ENCODE measurements at places on chromosomes 12 and 14.

GRCh38 chr12:122190842-122191668 is 8.1 kb downstream of the LRRC43 start:
- peak; percentile 31 for DNase-seq

DNA sequence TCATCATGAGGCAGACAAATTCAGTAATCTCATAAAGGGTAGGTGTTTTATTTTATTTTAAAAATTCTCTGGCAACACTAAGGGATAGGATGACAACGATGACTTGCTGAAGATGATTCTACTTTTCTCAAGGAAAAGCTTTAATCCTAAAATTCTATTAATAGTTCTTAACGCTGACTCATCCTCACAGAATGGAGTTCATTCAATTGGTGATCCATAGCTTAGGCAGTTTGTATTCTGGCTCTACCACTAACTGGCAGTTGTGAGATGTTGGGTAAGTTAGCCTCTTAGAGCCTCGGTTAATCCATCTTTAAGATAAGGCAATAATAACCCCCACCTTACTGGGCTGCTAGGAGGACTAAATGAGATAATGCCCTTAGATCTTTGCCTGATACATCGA is 116.3 kb downstream of the RTN1 start:
- DNase-seq: no peak

DNA sequence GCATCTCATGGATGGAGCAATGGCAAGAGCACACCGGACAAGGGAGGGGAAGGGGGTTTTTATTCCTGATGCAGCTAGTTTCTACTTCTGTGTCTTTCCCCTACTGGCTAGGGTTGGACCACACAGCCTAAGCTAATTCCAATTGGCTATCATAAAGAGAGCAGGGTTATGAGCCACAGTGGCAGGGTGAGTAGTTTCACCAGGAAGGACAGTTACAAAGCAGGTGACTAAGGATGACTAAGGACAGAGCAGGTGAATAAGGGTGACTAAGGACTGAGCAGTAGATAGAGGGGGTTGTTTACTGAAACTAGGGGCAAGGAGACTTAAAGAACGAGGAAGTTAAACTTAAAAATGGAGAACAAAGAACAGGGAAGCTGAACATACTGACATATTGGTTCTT is 321.4 kb upstream of the SEL1L start:
- DNase-seq: no peak

GRCh38 chr14:101733211-101733610 is 28.3 kb upstream of the PPP2R5C start:
- no peak for DNase-seq

DNA sequence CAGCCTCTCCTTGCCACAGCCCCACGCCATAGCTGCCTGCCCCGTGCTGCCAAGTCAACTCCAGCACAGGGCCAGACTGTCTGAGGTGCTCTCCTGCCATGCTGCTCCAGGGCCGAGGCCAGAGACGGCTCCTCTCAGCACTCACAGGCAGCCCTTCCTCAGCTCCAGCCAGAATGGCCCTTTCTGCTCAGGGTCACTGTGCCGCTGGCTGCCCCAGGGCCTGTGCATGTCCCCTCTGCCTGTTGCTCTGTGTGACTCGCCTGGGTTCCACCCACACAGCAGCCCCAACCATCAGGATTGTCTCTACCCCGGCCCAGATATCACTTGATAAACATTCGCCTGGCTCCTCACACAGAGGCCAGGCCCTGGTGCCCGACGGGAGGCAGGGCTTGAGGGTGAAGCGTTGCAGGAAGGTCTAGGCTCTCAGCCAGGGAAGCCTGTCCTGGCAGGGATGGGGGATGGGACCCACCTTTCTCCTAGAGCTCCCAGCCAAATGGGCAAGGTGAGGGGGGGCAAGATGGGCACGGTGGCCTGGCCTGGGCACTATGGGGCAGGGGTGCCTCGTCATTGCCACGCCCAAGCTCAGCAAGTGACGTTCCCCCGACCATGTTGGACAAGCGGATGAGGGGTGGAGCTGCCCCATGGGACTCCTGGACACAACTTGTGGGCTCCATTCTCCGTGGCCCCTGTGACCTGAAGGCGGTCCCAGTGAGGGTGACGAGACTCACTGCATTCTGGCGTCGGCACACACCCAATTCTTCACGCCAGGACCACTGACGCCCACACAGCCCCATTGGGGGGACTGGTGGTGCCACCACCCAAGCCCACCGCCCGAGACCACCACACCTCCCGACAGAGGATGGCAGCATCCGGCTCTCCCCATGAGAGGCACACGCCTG is 27.4 kb upstream of the BTBD6 start:
- no peak for DNase-seq

GRCh38 chr14:77319422-77319821 is 1.3 kb downstream of the POMT2 start:
- no peak for DNase-seq

DNA sequence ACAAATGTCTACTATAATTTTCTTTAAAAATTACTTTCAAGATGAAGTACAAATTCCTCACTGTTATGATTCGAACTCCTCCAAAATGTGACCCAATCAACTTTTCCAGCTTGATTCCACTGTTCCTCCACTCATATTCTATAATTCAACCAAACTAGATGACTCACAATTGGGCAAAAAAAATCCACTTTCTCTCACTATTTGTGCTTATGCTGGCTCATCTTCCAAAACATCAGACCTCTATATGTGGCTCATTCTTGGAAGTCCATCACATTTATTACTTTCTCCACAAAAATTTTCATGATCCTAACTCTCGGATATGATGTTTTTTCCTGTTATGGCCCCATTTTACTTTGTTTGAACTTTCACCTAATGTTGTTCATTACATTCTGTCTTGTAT is 26.9 kb upstream of the RXYLT1 start:
- no peak for DNase-seq
